ENCODE measurements at places on chromosomes 4 and X.

DNA sequence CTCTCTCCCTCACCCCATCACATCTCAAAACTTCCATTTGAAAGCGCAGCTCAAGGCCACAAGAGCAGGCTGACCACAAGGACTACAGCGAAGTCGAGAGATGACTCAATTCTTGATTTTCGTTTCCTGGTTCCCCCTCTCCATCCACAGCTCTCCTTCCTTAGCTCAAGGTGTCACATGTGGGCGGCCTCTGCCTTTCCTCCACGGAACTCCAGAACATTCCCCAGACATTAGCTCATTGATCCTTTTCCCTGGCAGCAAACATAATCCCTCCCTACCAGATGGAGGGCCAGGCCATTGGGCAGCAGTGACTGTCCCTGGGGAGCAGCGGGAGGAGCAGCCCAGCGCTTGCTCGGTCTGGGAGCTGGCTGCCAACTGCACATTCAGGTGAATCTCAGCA lies 56.3 kb downstream of the CCDC149 start:
- no peak for DNase-seq

GRCh38 chr4:105236202-105236915 lies 89.7 kb downstream of the TET2 start:
- DNase-seq = no peak

GRCh38 chrX:9357518-9358114 lies 107.2 kb upstream of the TBL1X start:
- DNase-seq = no peak

GRCh38 chr4:107065201-107065600 lies 29.1 kb upstream of the DKK2 start:
- DNase-seq = no peak

- DNase-seq = no peak
Observed at GRCh38 chr4:51909236-51909703, 66.3 kb downstream of the DCUN1D4 start.

GRCh38 chrX:105488716-105489115 lies 268.2 kb upstream of the TEX13A start:
- no peak for DNase-seq

DNA sequence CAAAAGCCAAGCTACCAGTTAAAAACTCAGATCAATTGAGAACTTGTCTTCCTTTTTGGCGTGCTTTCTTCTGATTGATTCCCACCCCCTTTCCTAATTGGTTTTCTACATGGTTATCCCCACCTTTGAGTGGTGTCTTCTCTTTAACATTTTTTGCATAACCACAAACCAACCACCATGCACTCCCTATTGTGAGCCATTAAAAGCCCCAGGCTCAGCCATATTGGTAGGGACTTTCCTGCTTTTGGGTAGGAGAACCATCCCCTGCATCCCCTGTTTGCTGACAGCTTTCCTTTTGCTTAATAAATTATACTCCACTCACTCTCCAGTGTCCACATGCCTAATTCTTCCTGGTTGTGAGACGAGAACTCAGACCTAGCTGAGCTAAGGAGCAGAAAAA lies 1651.4 kb upstream of the IGFBP7 start:
- DNase-seq = no peak

DNA sequence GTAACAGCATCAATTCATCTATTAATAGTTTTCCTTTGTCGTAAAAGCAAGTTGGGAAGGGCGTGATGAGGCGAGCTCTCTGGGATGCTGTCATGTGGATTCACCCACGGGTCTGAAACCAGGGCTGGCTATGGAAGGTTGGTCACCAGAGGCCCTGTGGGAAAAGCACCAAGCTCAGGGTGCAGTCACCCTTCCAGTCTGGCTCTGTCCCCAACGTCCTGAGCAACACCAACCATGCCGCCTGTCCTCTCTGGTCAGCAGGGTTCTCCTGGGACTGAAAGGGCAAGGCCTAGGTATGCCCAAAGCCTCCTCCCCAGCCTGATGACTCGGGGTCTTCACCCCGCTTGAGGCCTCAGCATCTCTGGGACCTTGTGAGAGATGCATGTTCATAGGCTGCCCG lies 97.2 kb upstream of the MSX1 start:
- no peak for DNase-seq

DNA sequence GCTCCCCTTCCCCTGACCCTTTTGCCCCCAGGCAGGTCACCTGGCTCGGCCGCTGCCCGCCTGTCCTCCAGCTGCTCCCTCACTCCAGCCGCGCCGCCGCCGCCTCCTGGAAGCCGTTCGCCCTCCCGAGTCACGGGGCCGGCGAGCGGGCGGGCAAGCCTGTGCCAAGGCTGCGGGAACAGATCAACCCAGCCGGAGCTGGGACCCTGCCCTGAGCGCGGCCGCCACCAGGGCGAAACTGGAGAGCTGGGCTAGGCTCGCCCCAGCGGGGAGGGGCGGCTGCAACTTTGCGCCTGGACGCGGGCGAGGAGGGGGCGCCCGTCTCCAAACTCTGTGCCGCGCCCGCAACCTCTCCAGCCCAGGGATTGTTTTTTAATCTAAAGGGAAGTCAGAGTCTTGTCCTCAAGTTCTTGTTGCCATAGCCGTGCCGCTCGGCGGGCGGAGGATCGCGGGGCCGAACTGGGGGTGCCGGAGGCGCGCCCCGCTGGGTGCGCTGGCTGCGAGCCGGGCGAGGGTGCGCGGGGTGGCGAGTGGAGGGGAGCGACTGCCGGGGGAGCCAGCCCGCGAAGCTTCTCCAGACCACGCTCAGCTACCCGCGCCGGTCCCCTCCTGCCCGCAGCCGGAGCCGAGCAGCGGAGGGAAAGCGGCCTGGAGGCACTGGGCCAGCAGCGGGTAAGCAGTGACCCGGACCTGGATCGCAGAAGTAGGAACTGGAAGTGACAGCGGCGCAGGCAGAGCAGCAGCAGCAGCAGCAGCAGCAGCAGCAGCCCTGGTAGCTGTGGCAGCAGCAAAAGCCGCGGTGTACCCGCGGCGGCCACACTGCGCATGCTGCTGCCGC lies 13.4 kb downstream of the ARHGEF6 start:
- DNase-seq = no peak

DNA sequence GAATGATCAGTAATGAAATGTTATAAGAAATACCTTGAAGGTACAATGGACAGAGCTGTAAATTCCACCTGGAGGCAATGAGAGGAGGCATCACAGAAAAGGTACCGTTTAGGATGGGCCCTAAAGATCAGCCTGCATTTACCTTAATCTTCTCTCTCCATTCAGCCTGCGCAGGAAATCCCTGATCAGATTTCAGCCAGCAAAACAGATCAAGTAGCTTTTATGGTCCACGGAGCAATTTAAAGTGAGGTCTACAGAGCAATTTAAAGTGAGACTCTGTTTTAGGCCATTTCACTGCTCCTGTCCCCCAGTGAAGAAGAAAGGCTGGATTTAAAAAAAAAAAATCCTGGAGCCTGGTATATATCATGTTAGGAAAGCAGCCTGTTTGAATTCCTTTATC lies 195.1 kb upstream of the VCX start:
- DNase-seq = no peak

GRCh38 chrX:13142891-13143290 lies 98.5 kb upstream of the FAM9C start:
- no peak for DNase-seq

- no peak for DNase-seq
Observed at GRCh38 chr4:172650758-172651530, 517.7 kb upstream of the GALNT7 start.

DNA sequence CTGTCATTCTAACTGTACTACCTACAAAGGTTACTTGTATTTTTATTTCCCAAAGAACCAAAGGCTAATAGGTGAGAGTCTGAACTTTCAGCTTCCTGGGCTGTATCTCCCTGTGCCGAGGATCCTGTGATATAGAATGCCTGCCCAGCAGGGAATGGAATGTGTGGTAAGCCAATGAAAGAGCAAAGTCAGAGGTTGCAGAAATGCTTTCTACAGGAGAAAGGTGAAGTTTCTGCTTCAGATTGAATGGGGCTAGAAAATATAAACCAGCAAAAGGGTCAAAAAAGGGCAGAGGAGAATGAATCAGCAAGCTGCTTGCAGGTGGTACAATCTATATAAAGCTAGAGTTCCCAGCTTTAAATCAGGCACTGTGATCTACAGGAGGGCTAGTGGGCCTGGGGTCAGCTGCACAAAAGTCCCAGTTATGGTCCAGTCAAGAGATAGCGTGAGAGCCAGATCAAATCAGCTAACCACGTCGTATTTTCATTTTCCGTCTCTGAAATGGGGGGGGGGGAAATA lies 146.1 kb downstream of the DCTD start:
- no peak for DNase-seq

- DNase-seq = no peak
Observed at GRCh38 chr4:54517781-54518444, 139.8 kb upstream of the KIT start.

- no peak for DNase-seq
Observed at GRCh38 chr4:87005369-87005689, 70.5 kb downstream of the AFF1 start.

- DNase-seq = no peak
Observed at GRCh38 chr4:182177166-182177565, 66.0 kb upstream of the TENM3 start.

GRCh38 chr4:79425586-79425985 lies 17.6 kb upstream of the GK2 start:
- DNase-seq = no peak

All from kidney glomerular epithelial cell (primary cell).